LoVo (cell line): ENCODE measurements at places on chromosomes 3 and 15.

GRCh38 chr15:31343831-31344230 is 17.2 kb downstream of the KLF13 start:
- DNase-seq, result no peak

DNA sequence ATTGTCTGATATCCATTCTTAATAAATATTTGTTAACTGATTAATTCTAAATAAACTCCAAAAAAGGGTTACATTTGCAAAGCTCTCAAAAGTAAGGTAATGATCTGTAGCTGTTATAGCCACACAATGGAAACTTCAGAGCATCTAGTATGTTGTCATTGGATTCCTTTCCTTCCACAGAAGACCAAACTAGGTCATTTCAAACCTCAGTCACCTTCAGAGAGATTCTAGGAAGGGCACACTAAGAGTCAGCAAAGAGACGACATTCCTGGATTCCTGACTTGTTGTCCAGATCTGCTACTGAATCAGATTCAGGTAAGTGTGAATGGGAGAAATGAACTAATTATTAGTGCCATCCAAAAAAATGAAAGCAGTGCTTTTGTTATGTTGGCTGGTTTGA is 3.0 kb upstream of the COL8A1 start:
- no peak for DNase-seq

DNA sequence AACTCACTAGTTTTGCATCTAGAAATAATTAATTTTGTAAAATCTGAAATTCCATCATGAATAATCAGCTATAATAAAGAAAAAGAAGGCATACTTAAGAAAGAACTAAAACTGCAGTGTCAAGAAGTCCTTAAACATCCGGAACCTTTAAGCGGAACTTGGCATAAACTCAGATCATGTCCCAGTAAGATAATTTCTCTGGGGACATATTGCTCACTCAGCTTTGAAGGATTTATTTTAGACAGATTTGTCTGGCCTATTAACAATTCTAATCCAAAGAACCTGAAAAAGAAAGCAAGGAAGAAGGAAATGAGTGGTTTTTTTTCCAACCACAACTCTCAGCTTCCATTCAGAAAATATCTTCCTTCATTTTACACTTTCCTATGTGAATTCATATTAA is 850.3 kb downstream of the ROBO1 start:
- DNase-seq, result no peak

DNA sequence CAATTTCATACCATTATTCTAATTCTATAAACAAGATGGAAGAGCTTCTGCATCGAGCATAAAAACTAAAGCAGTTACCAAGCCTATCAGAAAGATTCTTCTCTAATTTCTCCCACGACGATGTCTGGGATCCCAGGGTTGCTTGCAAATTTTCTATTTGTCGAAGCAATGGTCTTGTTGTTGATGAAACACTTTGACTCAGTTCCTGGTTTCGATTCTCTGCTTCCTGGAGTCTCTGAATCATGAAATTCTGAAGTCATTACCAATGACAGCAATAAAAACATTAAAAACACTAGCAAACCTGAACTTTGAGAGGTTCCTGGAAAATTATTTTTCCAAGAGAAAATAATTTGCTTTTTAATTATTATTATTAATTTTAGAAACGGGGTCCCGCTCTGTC is 18.7 kb downstream of the TMF1 start:
- DNase-seq, result no peak

- no peak for DNase-seq
Measured at GRCh38 chr15:49789436-49789835, 168.6 kb downstream of the DTWD1 start.

GRCh38 chr3:47404955-47405790 is 24.4 kb downstream of the PTPN23 start:
- no peak for DNase-seq

- DNase-seq, result no peak
Measured at GRCh38 chr3:151328298-151328995, 902 bp downstream of the P2RY13 start.

GRCh38 chr3:13045904-13046568 is 27.2 kb downstream of the IQSEC1 start:
- no peak for DNase-seq

DNA sequence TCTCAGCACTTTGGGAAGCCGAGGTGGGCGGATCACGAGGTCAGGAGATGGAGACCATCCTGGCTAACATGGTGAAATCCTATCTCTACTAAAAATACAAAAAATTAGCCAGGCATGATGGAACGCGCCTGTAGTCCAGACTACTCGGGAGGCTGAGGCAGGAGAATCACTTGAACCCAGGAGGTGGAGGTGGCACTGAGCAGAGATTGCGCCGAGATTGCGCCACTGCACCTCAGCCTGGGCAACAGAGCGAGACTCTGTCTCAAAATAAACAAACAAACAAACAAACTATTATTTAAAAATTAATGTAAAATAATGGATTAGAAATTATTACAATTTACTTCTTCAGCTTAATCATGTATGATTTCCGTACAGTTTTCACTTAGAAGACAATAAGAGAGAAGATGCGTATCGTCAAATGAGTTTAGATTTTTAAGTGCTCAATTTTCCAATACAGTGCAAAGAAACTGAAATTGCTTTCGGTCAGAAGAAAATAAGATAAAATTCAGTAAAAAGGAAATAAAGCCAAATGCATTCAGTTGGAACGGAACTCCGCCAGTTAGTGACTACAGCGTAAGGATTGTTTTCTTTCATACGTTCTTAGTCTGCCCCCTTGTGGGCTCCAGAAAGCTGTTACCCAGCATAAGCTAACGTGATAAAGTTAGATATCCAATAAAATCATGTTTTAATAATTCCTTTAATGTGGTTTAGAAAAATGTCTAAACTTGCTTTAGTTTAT is 24.8 kb downstream of the AADAC start:
- DNase-seq, result peak; percentile 80

DNA sequence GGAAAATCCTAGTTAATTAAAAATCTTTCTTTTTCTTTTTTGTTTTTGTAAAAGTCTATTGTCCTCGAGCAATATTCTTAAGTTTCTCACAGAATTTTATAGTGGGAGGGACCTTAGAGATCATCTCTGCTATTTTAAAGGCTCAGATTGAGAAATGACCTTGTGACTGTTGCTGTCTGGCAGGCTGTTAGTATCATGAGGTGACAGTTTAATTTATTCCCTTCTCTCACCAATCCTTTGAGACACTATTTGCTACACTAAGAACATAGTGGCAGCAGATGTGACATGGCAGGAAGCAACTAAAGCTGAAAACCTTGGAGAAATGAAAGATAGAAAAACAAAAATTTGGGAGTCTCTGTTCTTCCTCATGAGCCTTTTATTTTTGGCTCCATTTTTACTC is 24.9 kb downstream of the APPL1 start:
- no peak for DNase-seq

DNA sequence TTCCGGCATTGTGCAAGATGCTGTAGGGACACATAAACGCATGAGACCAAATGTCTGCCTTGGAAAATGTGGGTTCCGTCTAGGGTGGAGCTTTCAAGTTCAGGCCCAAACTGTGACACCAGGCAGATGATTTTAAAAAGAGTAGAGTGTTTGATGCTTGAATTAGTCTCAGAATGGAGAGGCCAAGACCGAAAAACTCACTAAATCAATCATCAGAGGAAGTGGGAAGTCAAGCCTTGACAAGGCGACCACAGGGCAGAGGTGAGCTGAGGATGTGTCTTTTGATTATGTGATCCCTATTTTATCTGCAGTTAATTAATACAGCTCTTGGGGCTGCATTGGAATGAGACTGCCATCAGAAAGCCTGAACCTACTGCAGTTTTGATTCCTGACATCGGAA is 275.4 kb downstream of the ABHD5 start:
- no peak for DNase-seq

DNA sequence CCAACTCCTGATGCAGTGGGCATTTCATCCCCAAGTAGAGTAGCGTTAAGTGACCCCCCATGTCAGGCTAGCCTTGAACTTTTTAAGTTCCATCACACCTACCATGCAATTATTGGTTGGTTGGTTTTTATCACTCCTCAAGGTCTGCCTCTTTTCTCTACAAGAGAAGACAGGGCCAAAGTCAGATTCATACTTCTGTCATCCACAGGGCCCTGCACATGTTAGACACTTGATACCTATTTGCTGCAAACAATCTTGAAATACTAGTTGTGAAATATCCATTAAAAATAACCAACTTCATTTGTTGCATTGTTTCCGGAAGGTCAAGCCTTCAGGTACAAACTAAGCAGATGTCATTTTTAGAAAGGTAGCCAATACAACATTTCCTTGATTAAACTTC is 1.2 kb downstream of the CMSS1 start:
- DNase-seq, result no peak

DNA sequence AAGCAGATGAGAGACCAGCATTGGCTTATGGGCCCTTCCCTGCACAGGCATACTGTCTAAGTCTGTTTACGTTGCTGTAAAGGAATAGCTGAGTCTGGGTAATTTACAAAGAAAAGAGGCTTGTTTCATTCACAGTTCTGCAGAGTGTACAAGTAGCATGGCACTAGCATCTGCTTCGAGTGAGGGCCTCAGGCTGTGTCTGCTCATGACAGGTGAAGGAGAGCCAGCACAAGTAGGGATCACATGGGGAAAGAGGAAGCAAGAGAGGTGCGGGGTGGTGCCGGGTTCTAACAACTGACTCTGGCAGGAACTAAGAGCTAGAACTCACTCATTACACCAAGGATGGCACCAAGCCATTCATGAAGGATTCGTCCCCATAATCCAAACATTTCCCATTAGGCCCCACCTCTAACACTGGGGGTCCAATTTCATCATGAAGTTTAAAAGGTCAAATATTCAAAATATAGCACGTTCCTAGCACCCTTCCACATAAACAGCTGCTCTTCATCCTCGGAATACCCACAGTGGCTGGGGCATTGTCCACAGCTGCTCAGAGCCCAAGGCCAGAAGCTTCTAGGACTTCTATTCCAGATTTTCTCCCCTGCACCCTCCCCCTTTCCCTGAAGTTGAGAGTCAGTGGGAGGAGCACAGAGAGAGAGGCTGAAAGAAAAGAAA is 5.6 kb downstream of the RTP3 start:
- no peak for DNase-seq

- DNase-seq, result no peak
Measured at GRCh38 chr15:95302206-95302605, 1028.3 kb upstream of the NR2F2 start.

GRCh38 chr15:65249641-65250040 is 37.0 kb downstream of the PARP16 start:
- no peak for DNase-seq

DNA sequence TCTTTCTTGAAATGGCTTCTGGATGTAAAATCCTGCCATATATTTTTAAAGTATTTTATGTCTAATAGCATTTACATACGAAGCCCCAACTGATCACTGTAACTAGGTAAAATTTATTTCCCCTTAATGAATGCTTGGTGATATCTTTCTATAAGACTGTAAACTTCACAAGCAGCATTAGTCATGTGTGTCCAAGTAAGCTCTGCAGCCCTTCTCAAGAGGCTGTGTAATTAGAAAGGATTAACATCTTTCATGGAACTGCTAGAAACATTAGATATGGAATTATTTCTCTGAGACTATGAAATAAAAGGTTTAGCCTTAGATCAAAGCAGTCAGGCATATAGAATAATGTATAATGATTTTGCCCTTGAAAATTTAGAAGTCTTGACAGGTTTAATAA is 143.3 kb downstream of the EPHA3 start:
- no peak for DNase-seq

GRCh38 chr3:61563313-61564271 is 2.2 kb downstream of the PTPRG start:
- DNase-seq, result no peak

DNA sequence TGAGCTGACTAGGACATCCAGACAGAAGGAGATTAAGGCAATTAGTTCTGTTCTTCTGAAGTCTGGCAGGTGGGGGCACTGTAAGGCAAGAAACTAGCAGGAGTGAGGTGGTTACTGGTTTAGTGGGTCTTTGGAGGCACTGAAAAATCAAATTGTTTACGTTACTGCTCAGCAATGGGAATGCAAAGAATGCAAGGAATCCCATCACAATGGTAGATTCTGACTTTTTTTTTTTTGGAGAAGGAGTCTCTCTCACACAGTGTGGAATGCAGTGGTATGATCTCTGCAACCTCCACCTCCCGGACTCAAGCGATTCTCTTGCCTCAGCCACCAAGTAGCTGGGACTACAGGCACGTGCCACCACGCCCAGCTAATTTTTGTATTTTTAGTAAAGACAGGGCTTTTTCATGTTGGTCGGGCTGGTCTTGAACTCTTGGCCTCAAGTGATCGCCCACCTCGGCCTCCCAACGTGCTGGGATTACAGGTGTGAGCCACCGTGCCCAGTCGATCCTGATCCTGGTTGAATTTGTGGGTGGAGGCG is 16.4 kb downstream of the FAM107A start:
- peak; percentile 24 for DNase-seq
